Stimulated activated CD8-positive, alpha-beta memory T cell treated with anti-CD3 and anti-CD28 coated beads, Interleukin-2, amount 100 ng/mL, for 1 hour (primary cell): ENCODE measurements at places on chromosomes 4 and X.

- no peak for DNase-seq
Observed at GRCh38 chrX:47927212-47927611, 76.6 kb downstream of the ZNF182 start.

GRCh38 chr4:2829321-2829932, 14.2 kb upstream of the ADD1 start:
- no peak for DNase-seq

DNA sequence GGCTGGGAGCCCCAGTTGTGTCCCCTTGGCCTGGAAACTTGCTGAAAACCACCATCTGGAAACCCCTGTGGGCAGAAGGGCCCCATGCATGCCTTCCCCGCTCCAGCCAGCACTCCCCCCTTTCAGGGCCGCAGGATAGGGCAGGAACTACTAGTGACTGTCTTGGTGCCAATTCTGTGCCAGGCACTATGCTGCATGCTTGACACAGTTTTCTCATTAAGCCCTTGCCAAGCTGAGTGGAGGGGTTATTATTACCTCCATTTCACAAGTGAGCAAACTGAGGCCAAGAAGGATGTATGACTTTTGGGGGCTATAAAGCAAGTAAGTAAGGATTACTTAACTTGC, 73.6 kb upstream of the PJA1 start:
- no peak for DNase-seq

- no peak for DNase-seq
Observed at GRCh38 chr4:41935652-41936021, 408 bp downstream of the TMEM33 start.

GRCh38 chr4:14880805-14881204, 121.5 kb upstream of the CPEB2 start:
- DNase-seq: no peak

GRCh38 chrX:40298572-40299479, 201.1 kb upstream of the BCOR start:
- no peak for DNase-seq

DNA sequence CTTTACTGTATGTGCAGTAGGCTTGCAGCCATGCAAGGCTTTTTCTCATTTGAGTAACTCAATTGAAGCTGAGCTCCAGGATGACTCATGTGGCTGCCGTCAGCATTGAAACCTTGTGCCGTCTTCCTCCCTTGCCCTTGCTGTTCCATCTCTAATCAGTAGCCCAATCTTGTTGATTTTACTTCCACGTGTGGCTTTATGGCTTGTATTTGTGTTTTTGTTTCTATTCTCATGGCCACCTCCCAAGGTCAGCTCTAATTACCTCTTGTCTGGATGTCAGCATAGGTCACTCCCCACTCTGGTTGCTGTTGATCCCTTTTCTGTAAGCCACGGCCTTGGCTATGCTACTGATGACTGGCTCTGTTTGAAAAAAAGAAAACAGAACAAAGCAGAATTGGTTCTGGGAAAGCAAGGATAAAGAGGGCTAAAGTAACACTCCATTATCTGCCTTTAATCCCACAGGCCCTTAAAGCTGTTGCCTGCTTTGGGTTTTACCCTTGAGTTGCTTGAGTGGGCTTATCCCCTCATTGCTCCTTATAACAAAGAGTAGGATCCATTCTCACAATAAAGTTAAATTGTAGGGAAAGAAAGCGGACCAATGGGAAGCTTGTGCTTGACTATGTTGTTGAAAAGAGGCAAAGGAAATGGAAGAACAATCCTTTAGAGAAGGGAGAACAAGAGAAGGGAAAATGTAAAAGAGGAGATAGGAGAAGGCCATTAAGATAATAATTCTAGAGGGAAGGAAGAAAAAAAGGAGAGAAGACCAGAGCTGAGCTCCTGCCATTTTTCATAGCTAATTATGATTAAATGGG, 173.9 kb upstream of the PGRMC2 start:
- DNase-seq: no peak

DNA sequence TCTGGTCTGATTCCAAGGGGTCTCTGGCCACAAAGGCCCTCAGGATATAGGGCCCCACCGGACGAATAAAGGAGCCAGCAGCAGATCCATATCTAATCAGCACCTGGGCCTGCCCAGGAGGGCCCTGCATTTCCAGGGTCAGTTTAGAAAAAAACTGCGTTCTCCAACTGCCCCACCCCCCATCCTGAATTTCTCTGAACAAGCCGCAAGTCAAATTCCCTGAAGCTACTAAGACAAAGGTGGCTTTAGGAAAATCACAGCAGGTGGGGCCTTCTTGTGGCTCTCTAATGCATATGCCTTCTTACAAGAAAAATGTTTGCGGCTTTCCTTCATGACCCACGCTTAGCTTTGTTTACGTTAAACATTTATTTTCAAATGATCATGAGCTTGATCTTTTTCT, 76.6 kb downstream of the MBNL3 start:
- DNase-seq: no peak

DNA sequence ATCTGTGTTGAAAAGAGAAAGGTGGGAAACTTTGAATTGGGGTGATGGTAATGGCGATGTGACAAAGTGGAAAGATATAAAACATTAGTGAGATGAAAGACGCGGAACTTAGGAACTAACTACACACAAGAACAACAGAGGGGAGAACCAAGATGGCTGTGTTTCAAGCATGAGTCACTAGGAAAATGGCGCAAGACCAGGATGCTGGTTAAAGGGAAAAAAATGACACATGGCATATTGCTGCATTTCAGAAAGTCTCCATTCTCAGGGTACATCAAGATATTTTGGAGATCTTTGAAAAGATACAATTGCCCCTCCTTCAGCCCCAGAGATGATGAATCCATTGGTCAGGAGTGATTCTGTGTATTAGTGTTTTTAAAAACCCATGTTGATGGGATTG, 164.4 kb downstream of the FBXO8 start:
- DNase-seq: no peak

GRCh38 chrX:114152130-114152529, 431.8 kb upstream of the HTR2C start:
- DNase-seq: no peak

DNA sequence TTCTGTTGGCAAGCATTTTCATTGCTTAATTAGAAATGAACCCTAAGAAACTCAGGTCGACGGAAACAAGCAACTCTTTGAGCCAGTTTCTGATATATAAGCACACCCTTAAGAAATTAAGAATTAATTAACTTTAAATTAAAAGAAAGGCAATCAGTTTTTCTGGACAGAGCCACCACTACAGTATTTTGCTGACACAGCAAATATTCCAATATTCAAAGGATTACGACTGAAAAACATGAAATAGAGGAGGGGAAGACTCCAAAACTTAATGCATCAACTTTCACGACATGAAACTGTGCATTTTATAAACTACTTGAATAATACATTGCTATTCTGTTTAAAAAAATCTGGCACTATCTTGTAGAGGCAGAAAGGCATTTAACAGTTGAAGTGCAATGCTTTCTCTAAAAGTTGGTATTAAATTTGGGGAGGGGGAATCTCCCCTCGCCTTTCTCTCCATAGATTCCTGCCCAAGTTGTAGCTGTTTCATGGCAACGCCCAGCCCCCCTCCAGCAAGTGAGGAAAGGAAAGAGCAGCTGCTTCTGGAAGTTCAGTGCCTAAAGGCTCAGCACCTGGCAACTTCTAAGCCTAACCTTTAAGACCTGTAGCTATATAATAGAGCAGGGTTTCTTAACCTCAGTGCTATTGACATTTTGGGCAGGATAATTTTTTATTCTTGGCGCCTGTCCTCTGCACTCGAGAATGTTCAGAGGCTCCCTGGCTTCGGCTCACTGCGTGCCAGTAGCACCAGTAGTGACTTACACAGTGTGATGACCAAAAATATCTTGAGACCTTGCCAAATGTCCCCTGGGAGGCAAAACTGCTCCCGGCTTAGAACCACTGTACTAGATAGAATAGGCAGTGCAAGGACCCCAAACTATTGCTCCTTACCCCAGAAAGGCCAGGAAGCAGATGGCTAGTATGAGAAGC, 6.7 kb upstream of the ZCCHC18 start:
- no peak for DNase-seq

- DNase-seq: peak; percentile 26
Observed at GRCh38 chrX:19886883-19887531, 393 bp downstream of the SH3KBP1 start.

GRCh38 chrX:38276089-38276488, 51.2 kb downstream of the RPGR start:
- no peak for DNase-seq

DNA sequence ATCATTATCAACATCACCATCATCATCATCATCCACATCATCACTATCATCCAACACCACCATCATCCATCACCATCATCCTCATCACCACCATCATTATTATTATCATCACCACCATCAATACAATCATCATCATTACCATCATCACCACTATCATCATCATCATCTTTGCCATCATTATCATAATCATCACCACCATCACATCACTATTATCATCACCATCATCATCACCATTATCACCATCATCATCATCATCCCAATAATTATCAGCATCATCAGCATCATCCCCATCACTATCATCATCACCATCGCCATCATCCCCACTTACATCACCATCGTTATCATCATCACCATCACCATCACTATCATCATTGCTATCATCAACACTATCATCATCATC, 1021.9 kb upstream of the PRKX start:
- no peak for DNase-seq

GRCh38 chr4:95158045-95158444, 390.7 kb downstream of the UNC5C start:
- no peak for DNase-seq

DNA sequence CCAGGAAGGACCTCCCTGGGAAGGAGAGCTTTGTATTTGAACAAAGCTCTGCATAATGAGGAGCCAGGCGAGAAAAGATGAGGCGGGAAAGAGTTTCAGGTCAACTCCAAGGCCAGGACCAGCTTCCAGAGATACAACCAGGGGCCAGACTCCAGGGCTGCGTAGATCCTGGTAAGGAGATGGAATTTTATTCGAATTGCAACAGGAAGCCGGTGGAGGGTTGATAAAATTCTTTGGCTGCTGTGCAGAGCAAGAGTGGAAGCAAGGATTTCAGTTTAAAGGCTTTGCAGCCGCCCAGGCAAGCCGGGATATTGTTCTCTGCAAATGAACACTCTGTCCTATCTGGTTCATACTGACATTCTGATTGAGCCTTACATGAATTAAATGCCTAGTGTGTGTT, 40.2 kb upstream of the CBR4 start:
- DNase-seq: no peak

GRCh38 chrX:23820235-23820782, 37.3 kb downstream of the SAT1 start:
- no peak for DNase-seq

GRCh38 chr4:61443813-61444510, 243.8 kb downstream of the ADGRL3 start:
- DNase-seq: no peak

DNA sequence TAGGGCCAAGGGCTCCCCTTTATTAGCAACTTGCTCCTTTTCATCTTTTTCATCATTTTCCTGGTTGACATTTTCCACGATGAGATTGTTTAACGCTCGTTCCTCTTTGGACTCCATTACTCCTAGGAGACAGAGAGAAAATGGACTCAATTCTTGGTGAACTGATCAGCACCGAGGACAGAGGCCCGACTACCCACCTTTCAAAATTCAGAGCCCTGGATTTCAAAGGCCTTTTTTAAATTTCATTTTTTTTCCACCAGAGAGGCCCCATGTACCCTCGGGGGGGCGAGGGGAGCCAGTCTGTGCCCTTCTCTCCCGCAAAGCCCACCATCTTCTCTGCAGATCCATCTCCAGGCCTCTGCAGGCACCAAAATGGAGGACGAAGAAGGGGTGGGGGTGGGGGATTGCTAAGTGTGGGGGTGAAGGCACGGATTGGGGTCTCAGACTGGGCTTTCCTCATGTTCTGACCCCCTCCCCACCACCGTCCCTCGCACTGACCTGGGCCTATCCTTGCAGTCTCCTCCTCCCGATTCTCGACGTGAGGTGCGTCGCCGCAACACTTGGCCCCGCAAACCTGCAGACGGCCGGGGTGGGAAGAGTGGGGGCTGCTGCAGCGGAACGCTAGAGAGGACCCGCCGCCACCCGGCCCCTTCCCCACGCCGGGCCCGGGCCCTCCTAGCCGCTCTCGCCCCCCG, 783 bp downstream of the BEX2 start:
- no peak for DNase-seq

GRCh38 chr4:7988437-7988836, 48.8 kb upstream of the AFAP1 start:
- no peak for DNase-seq

DNA sequence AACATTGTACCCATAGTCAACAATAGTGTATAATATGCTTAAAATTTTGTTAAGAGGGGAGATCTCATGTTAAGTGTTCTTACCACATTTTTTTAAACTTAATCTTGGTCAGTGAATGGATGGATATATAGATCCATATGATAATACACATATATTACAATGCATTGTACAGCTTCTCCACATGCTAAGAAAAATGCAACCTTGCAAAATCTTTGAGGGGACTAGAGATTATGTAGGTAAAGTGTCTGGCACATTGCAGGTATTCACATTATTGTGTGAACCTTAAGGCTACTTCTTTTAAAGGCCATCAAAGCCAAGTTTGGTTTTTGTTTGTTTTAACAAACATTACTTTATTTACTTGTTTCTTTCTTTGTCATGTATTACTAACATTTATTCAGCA, 10.4 kb upstream of the GPC3 start:
- no peak for DNase-seq

GRCh38 chrX:124362761-124363160, 16.4 kb downstream of the SH2D1A start:
- no peak for DNase-seq

DNA sequence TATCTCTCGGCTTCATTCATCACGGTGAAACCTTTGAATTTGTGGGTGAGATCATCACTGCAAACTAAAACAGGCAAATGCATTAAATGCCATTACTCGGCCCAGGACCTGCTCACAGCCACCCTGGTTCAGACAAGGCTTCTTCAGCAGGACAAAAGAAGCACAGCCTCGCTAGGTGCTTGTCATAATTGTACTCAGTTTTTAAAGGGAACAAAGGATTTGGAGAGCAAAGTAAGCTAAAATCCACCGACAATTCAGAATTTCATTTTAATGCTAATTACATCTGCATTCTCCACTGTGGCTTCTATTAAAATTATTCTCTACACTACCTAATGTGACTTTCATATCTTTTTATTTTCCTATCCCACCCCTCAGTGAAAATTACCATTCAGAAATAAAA, 57.0 kb downstream of the PCYT1B start:
- DNase-seq: no peak

GRCh38 chrX:21610168-21610567, 48.0 kb downstream of the KLHL34 start:
- no peak for DNase-seq

- DNase-seq: peak; percentile 1
Observed at GRCh38 chrX:21972721-21973120, 32.2 kb downstream of the SMS start.

DNA sequence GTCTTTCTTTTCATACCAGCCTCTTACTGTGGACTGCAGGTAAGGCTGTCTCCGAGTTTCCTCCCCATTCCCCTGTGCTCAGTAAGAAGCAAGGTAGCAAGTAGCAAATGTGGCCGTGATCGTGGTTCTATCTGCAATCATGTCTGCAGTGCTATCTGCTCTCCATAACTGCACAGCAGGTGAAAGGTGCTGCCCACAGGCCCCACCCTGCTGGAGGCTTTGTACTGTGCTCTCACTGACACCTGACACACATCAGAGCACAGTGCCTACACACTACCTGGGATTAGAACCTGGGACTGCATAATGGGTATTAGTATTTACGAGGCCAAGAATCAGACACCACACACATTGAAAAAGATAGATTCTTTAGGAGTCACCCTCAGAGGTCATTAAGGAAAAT, 15.3 kb downstream of the PGRMC1 start:
- DNase-seq: no peak
